GM23338 (cell line): ENCODE measurements at places on chromosomes 11 and 22. TPM values are rescaled to one million over a fixed set of nuclear protein-coding genes. Genes with fewer than 3 reads are reported as not detected.

DNA sequence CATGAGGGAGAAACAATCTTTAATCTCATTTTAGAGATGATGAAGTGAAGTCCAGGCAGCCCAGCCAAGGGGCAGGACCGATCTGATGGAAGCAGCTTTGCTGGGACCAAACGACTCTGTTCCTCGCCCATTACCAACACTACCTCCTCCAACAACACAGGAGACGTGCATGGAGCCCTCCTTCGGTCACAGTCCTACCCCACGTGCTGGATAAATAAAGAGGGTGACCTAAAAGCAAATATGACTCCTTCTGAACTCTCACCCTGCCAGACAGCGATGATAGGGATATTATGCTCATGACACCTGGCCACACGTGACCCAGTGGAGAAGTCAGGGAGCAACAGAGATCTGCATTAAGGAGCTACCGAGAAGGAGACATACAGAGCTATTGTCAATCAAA is 26.0 kb downstream of the SCGB1A1 start:
- DNase-seq = no peak

- peak; percentile 57 for DNase-seq
Measured at GRCh38 chr11:26993965-26994457, at the start of gene FIBIN. Gene FIBIN, plus strand, starts transcription at chr11:26994112. Its CDS starts 415 bp downstream, at chr11:26994527.

OR52E8 gene
- 0.21 TPM in 1 of 2 replicates, not detected in the other for total RNA-seq

DNA sequence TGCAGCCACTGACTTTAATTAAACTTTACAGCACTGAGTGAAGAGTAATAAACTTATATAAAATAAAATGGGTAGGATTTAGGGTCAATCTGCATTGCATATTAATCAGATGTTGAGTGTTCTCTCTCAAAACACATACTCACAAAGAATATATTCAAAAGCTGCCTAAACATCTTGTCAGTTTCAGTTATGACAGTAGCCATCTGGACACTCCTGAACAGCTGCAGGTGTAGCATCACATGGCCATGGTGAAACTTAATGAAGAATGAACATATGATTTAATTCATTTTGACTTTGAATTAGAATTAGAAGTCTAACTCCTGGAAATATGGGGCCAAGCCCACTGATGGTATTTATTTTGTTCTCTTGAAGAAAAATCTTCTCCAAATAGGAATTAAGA is 684.3 kb upstream of the RAG2 start:
- no peak for DNase-seq

GRCh38 chr11:32213223-32213622 is 122.3 kb downstream of the RCN1 start:
- DNase-seq = no peak

DNA sequence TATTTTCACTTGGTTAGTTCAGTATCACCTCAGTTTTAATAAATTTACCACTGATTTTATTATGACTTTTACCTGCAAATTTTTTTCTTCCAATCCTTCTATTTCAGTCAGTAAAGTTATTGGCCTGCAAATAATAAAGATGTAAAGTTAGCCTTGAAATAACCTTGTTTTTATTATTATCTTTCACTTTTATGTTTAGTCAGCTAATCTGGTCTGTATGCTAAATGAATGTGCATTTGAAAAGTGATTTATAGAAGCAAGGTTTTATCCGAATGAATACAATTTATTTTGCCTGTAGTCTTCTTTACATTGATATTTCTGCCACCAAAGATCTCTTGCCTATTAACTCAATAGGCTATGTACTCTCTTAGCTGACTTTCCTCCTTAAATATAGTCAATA is 425.7 kb downstream of the CNTN5 start:
- no peak for DNase-seq

DNA sequence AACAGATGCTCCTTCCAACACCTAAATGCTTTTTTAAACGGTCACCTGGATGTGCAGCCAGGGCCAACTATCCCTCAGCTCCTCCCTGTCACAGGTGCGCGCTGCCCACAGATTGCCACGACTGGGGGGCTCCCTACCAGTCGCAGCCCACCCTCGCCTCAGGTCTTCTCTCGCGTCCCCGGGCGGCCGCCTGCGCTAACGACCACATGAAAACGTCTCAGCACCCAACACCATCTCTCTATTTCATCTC is 469 bp downstream of the ZBED5 start:
- DNase-seq = no peak

- DNase-seq = no peak
Measured at GRCh38 chr11:101166038-101166437, 36.4 kb upstream of the PGR start.

GRCh38 chr11:122045181-122045586 is 70.8 kb downstream of the BLID start:
- DNase-seq = no peak

OR56A1 gene
- total RNA-seq = 0.35 and 0.97 TPM in 2 replicates

DNA sequence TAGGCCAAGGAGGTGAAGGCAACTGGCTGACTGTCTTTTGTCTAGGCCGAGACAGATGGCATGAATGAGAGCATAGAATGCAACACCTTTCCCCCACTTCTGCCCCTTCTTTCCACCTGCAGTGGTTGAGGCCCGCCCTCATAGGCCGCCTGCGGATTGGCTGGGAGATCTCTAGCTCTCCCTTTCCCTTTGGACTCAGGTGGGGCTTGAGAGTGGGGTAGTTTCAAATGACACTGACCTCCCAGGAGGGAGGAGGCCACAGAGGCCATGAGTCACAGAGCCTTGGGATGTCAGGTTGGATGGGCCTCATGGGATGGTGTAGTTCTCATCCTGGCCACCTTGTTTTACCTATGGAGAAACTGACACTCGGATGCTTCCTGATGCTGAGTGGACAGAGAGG is 9.1 kb downstream of the MICAL2 start:
- DNase-seq = no peak

GRCh38 chr11:123700772-123701171 is 40.7 kb downstream of the ZNF202 start:
- DNase-seq = peak; percentile 13

GAS2 gene
- total RNA-seq = 5.0 and 6.7 TPM in 2 replicates

TST gene
- total RNA-seq = 32.4 and 32.7 TPM in 2 replicates

DNA sequence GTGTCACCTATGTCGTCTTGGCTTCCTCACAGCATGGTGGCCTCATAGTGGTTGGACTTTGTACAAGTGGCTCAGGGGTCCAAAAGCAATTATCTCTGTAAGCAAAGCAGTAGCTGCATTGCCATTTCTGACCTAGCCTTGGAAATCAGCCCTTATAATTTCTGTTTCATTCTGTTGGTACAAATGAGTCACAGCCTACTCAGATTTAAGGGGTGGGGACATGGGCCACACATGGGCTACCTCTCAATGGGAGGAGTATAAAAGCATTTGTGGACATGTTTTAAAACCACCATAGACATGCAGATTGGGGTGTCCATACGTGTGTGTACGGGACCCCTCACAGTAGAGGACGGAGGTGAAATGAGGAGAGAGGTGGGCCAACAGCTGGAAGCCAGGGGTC is 41.6 kb downstream of the CHRDL2 start:
- DNase-seq = no peak

DNA sequence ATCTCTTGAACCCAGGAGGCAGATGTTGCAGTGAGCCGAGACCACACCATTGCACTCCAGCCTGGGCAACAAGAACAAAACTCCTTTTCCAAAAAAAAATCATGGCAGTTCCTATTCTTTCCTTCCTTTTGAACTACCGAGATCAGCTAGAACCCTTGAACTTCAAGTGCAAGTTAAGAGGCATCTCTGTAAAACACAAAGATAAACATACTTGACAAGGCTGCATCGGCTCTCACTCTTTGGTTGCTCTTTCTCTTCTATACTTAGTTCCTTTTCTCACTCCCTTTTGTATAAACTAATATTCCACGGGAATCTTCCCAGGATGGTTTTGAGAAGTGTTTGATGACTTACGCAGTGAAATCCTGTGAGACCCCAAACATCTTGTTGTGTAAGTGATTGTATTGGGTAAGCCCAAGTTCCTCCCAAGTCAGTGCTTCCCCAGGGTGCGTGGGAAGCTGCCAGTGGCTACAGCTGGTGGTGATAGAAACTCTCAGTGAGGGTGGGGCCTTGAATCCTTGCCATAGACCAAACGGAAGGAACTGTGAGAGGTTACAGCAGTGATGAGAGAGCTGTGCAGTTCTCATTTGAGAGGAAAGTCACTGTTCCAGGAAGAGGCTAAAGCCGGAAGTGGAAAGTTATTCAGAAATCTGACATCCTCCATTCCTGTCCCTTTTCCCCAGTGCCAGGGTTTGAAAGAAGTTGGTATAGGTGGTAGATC is 24.1 kb upstream of the CDC42EP2 start:
- DNase-seq = no peak

LRRC4C gene
- 0.35 TPM in 1 of 2 replicates, not detected in the other for total RNA-seq

DNA sequence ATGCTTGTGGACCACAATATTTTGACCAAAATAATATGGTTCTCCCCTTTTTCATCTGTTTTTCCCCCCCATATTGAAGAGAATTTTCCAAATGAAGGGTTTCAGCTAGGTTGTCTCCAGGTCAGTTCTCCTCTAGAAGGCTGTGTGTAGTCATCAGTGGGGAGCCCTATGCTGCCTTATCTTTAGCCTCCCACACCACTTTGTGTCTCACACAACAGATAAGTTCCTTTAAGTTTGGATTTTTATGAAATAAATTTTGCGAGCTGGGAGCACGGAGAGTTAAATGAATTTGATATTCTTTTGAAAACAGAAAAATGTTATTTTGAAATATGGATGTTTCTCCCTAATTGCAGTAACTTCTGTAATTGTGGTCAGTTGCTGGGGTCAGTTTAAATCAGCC is 28.9 kb downstream of the PAX6 start:
- DNase-seq = no peak

HBD gene
- total RNA-seq = not detected in 2 replicates

GRCh38 chr11:117734601-117735024 is 62.4 kb downstream of the DSCAML1 start:
- peak; percentile 54 for DNase-seq

DNA sequence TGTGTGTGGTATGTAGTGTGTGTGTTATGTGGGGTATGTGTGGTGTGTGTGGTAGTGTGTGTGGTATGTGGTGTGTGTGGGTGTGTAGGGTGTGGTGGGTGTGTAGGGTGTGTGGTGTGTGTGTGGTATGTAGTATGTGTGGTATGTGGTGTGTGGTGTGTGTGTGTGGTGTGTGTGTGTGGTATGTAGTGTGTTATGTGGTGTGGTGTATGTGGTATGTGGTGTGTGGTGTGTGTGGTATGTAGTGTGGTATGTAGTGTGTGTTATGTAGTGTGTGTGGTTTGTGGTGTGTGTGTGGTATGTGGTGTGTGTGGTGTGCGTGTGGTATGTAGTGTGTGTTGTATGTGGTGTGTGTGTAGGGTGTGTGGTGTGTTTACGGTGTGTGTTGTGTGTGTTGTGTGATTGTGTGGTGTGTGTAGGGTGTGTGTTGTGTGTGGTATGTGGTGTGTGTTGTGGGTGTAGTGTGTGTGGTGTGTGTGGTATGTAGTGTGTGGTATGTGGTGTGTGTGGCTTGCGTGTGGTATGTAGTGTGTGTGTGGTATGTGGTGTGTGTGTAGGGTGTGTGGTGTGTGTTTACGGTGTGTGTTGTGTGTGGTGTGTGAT is 4.2 kb upstream of the PPP6R2 start:
- DNase-seq = no peak
